Pulmonary artery endothelial cell (primary cell): ENCODE measurements at places on chromosomes 3 and 15.

- DNase-seq, result no peak
Measured at GRCh38 chr3:156551746-156552145, 3.2 kb downstream of the SSR3 start.

- no peak for DNase-seq
Measured at GRCh38 chr3:175404027-175404426, 544.9 kb downstream of the NAALADL2 start.

DNA sequence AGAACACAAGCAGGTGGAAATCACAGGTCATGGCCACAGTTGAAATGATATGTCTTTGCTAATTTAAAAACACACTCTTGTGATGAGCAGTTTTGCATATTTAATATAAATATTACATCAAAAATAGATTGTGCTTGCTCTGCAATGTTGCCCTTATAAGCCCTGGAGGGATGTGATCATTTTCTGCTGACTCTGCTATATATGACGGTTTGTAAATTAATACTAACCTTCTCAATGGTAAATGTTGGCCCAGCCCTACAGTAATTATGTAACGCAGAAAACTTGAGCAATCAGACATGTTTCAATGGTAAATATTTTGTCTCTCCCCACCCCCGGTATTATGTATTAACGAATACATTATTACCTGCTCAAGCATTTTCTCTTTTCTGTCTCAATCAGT, 359.5 kb upstream of the CNTN6 start:
- DNase-seq, result no peak

- DNase-seq, result no peak
Measured at GRCh38 chr3:152314677-152315353, 46.1 kb downstream of the MBNL1 start.

DNA sequence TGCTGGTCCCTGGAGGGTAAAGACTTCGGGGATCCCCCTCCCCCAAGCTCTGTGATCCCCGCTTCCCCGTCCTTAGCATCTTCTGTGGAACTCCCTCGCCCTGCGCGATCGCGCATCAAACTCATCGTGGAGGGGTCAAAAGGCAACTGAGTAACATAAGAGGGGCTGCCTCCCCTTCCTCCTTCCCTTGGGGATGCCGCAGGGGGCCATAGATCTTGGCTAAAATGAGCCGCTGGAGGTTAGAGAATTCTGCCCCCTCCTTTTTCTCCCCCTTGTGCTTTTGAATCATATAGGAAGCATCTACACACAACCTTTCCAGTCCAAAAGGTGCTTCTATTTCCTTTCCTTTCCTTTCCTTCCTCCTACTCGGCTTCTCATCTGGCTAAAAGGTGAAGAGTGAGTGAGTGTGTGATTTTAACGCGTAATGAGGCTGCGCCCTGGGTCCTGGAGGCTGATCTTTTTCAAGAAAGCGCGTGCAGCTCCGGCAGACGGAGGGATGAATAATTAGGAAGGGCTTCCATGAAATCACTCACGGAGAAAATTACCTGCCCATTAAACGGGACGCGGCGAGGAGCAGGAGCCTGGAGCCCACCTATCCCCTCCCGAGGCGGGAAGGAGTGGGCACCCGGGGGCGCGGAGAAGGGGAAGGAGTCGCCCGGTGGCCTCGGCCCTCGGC, 831 bp upstream of the ROBO2 start:
- DNase-seq, result no peak

- no peak for DNase-seq
Measured at GRCh38 chr3:15804553-15805095, 6.8 kb upstream of the ANKRD28 start.

GRCh38 chr15:66253418-66254088, at the start of gene MEGF11:
MEGF11 (minus strand) TSS chr15:66253750; CDS start chr15:66128403, 125,347 bp downstream.
- no peak for DNase-seq

DNA sequence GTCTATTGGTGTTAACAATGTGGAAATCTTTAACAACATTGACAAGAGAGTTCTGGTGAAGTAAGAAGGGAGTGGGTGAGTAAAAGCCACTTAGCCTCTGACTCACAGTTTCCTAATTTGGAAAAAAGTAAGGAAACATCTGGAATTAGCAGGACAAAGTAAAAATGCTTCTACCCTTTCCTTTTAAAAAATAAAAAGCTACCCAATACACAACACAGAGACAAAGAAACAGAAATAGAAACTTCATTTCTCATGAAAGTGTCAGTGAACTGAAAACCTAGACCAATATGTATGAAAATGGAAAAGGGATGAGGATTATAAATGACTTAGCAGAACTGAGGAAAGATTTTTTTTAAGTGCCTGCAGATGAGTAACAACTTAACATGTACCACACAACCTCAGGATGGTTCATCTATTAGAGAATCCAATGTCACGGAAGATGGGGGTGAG, 65.4 kb downstream of the SSR3 start:
- DNase-seq, result peak; percentile 68

GRCh38 chr15:98647026-98647773, 1.1 kb upstream of the IGF1R start:
- DNase-seq, result no peak
